Dermis blood vessel endothelial cell (primary cell): ENCODE measurements at places on chromosomes 2 and 18. TPM values are rescaled to one million over a fixed set of nuclear protein-coding genes. Genes with fewer than 3 reads are reported as not detected.
A peak's percentile ranks its signal among the peaks of the same experiment; 100 is the strongest.

IL36G gene
- not detected in 2 replicates for total RNA-seq

FOSL2 gene
- total RNA-seq: 58.4 and 59.1 TPM in 2 replicates

STPG4 gene
- total RNA-seq: 0.14 TPM in 1 of 2 replicates, not detected in the other

GRCh38 chr2:110642360-110642759, 35.5 kb downstream of the BUB1 start:
- DNase-seq: no peak

GRCh38 chr2:58039170-58039611, 7.4 kb upstream of the VRK2 start:
- DNase-seq: peak; percentile 85

DNA sequence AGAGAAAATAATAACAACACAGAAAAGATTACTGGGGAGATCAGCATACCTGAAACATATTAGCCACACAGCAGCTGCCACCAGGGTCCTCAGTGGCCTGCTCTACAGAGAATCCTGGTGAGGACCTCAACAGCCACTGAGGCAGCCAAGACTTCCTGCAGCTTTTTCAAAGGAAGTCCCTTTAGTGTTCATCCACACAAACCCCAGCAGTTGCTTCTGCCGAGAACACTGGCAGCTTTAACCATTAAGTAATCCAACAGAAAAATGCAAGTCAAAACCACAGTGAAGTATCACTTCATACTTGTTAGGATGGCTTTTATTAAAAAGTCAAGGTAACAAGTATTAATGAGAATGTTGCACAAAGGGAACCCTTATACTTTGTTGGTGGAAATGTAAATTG, 542.0 kb upstream of the GCFC2 start:
- no peak for DNase-seq

GRCh38 chr18:23982155-23983079, 32.1 kb upstream of the TTC39C start:
- peak; percentile 47 for DNase-seq

GRCh38 chr2:122101319-122101718, 345.9 kb downstream of the TSN start:
- DNase-seq: no peak

SERPINB12 gene
- total RNA-seq: not detected in 2 replicates

- DNase-seq: no peak
Measured at GRCh38 chr2:58620896-58621295, 379.8 kb upstream of the FANCL start.

DNA sequence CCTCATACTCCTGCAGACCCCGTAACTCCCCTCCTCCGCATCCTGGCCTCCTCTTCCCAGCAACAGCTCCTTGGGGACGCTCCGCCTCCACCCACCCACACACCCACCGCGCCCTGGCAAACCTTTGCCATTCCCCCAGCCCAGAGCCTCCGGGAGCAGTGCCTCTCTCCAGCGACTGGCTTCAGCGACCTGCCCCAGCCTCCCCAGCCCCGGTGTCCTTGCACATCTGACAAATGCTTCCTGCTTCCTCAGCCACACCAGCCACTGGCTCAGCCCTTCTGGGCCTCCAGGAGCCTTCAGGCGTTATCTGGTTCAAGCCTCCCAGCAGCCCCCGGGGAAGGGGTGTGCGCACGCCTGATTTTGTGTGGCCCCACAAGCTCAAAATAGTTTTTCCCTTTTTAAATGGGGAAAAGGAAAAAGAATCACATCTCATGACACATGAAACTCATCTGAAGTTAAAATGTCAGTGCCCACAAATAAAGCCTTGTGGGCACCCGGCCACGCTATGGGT, 14.2 kb downstream of the ESPNL start:
- no peak for DNase-seq
